ENCODE measurements at places on chromosomes 2 and 18.

DNA sequence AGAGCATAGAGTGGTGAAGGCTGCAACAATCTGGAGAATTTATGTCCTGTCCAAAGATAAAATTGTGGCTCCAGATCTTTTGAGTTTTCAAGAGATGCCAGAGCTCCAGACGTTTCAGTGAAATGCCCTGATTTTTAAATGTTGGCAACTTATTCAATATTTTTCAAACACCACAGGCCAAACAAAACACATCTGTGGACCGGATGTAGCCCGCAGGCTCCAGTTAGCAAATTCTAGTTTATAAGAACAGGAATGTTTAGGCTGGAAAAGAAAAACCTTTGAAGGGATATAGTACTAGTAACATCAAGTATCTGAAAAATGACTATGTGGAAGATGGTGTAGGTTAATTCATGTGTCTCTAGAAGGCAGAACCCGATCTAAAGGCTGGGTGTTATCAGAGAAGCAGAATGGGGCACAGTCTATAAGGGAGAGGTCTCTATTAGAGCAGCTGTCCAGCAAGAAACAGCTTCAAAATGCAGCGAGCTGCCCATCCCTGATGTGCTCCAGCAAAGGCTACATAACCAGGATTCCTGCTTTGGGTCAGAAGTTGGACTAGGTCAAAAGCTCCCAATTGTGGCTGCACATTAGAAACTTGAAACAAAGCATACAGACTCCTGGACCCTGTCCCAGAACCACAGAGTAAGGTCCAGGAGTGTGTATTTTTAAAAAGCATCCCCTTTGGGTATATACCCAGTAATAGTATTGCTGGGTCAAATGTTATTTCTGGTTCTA is 105.9 kb downstream of the ANKRD44 start:
- DNase-seq = no peak

GRCh38 chr2:63840081-63840784 is 1.5 kb upstream of the UGP2 start:
- DNase-seq = no peak

DNA sequence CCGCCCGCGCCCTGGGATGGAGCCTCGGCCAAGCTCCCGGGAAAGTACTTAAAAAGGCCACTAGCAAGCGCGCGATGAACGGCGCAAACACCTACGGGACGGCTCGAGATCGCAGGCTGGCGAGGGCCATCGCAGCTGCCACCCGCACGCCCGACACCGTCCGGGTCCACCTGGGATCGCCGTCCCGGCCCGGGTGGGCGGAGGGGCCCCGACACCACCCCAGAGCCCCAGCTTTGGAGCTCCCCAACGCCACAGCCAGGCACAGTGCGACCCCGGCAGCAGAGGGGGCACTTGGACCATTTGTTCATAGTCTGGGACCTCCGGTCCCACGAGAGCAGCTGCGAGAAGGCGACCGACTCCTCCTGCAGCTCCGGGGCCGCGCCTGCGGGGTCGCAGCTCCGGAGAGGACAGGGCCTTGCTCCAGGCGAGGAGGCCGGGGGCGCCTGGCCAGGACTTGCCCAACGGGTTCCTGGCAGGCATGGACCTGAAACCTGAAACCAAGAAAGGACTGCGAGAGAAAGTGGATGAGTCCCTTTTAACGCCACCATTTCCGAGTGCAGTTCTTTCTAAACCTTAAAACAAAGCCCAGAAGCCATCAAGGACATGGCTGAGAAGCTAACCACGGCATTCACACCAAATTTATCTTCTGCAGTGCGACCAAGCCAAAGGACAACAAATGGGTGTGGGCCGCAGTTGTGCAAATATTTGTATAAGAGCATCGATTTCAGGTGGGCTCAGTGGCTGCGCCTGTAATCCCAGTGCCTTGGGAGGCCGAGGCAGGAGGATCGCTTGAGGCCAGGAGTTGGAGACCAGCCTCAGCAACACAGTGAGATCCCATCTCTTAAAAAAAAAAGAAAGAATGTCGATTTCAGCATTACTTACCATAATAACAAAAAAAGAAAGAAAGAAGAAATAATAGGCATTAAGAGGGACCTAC is 54.0 kb upstream of the IMP4 start:
- no peak for DNase-seq

DNA sequence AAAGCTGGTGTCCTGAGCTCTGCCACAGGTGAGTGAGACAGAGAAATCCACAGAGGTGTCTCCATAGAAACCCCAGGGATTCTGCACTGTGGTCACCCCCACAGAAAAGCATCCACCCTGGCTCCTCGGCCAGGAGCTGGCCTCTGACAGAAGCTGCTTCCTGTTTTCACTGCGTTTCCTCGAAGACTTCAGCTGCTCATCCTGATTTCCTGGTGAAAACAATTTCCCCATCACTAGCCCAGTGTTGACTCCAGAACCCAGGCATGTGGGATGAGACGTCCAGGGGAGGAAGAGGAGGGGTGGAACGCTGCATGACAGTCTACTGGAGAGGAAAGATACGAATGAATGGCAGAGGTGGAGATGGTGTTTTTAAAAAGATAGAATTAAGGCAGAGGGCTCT is 60.3 kb upstream of the GPR45 start:
- DNase-seq = no peak

DNA sequence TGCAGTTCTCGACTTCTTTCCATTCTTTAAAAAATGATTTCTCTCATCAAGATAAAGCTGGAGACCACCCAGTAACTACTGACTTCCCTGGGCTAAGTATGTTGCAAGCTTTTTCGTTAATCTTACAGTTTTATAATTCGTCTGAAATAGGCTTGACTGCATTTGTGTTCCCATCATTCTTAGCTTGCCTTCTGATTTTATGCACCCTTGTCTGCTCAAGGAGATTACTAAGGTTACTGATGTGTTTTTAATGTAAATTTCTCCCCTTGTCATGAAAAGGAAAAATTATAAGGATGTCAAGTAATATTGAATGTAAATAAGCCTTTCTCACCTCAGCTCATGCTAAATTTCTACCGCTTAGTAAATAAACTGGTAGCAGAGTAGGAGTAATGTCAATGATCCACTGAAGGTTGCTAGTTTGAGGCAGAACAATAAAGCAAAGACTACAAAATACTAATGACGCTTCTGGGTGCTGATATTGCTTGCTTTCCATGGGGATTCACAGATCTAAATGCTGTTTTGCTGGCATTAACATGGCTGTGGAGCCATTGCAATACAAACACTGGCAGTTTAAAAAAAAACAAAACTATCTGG is 91.9 kb upstream of the CDH20 start:
- no peak for DNase-seq

- no peak for DNase-seq
Measured at GRCh38 chr2:31057691-31058090, 80.5 kb downstream of the GALNT14 start.

DNA sequence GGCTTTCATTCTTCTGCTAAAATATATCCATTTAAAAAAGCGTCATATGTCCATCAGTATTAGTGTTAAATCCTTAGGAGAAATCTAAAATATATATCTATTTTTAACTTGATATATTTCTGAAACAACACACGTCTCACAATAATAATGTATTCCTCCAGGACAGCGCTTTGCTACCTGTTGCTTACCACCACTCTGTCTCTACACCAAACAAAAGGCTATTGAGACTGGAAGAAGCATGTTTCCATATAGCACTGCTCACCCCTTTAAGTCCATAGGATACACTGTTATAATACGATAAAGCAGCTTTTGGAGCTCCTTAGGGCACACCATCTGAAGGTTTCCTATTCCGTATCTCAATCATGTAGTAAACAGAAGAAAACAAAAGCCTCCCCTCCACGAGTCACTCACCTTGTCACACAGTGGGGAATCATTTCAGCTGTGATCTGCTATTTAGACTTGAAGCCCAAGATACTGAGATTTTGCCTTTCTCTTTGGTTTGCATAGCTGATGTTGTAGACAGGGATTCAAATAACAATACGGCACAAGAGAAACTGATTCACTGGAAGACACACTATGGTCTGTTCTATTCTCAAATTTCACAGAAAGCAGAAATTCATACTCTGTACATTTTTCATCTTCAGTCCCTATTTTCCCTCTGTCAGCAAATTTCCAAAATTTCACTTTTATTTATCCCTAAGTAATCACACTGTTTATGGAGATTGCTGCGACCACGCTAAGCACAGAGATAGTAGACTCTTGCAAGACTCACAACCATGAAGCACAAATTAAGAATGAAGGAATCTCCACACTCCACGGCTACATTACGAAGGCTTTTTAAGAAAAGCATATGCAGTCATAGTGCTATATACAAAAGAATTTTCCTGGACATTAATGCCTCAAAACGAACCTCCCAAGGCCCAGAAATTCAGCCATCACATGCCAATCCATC is 187.1 kb downstream of the TCF4 start:
- DNase-seq = no peak

- no peak for DNase-seq
Measured at GRCh38 chr2:112074506-112074905, 19.4 kb downstream of the TMEM87B start.

DNA sequence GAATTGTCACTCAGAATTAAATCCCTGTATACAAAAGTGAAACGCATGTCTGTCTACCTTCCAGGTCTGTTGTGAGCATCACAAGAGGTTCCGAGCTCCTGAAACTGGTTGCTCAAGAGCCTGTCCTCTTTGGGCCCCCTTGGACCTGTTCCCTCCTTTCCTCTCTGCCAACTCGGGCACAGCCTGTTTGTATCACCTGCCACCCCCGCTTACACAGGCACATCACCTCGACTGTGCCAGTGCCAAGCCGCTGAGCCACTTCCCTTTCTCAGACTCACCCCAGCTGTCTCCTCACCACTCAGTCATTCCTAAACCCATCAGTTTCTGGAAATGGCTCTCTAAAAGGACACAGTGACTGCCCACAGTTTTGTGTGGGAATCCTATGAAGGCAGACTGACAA is 3.1 kb downstream of the EFR3B start:
- DNase-seq = no peak

DNA sequence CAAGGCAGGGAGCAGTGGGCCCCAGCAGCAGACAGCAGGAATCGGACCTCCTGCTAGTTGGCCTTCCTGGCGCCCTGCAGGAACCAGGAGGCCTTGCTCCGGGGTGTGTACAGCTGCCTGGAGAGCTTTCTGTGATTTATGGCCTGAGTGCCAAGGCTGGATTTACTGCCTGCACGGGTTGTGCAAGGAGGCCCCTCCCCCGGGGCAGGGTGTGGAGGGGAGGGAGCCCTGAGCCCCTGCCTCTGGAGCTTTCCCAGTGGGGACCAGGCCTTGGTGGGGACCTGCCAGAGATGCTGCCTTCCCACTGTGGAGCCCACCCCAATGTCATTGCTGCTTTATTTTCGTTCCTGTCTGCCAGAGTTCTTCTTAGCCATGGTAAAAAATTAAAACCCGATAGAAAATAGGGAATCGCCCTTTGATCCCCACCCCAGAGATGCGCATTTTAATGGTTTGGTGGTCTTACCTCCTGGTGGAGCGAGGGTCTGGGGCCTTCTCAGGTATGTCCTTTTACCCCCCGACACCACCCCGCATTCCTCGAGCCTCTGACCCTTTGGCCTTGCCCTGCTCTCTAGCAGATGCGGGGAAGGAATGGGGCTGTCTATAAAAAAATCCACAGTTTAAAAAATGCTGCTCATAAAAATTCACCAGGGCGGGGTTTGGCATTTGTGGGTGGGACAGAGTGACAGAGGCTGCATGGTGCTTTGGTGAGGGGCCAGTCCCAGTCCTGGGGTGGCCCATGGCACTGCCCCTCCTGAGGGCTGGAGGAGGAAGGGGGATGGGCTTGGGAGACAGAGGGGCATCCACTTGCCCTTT is 6.9 kb upstream of the RALB start:
- DNase-seq = no peak

DNA sequence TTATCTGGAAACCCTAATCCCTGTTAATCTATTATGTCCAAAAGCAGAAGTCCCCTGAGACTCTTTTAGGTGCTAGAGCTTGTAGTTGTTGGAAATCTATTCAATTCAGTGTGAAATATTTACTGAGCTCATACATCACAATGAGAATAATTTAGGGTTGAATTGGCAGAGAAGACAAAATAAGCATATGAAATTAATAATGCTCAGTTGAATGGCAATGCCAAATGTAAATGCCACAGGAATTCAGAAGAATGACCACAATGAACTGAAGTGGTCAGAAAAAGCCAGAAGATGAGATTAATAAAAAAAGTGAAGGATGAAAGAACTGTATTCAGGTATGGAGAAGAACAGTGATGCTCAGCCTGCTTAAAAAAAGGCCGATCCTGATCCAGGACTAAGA is 8.0 kb upstream of the STAT4 start:
- no peak for DNase-seq

DNA sequence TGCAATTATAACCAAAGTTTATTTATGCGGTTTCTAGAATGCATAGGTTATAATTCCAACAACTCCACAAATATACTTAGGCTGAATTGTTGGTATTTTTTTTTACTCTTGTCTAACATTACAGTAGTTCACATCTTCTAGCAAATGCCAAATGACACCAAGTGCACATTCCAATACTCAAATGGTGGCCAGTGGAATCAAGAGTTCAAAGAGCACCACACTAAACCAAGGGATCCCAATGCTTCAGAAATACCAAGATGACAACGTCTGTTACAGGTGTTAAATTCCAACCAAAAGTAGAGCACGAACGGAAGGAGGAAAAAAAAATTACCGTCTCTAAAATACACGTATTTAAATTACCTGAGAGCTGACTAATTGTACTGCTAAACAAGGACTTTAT is 136.2 kb downstream of the TMEM247 start:
- no peak for DNase-seq

DNA sequence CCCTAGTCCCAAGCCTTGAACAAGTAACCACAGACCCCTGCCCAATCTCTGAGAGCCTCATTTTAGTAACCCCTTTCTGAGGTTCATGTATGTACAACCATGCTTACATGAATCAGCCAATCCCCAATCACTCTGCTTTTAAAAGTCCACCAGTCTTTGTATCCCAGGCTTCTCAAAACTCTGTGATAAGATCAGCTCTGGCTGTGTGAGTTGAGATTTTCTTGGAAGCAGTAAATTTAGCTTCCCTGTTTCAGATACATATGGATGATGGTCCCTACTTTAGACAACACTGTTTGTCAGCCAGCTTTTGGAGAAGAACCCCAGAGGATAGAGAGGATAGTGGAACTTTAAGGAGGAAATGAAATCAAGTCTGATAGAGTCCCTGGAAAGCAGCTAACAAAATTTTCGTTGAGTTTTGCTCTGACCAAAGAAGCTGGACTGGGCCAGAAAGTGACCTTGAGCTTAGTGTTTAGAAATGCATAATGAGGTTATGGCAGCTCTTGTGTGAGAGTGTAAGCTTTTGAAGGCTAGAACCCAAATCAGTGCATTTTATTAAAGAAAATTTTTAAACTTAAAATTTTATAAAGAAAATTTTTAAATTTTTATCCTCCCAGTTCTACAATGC is 3.7 kb downstream of the ADNP2 start:
- DNase-seq = no peak

DNA sequence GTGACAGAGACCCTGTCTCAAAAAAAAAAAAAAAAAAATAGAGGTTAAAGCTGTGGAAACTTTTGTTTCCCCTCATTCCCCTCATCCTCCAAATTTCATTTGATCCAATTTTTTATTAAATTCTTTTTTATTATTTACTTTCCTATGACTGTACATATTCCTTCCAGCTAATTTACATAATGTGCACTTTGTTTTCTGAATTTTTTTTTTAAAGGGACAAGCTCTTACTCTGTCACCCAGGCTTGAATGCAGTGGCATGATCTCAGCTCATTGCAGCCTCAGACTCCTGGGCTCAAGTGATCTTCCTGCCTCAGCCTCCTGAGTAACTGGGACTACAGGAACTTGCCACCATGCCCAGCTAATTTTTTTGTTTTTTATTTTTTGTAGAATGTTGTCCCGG is 10.3 kb downstream of the ANKAR start:
- DNase-seq = no peak

GRCh38 chr2:207719008-207719407 is 7.6 kb downstream of the CCNYL1 start:
- no peak for DNase-seq

- DNase-seq = no peak
Measured at GRCh38 chr2:98764499-98764898, 33.6 kb upstream of the MGAT4A start.
